Ureter (tissue), 1 donor: ENCODE measurements at places on chromosomes 3 and 15. TPM values are rescaled to one million over a fixed set of nuclear protein-coding genes. Genes with fewer than 3 reads are reported as not detected.

- DNase-seq = no peak
Observed at GRCh38 chr3:4976109-4976508, 3.1 kb upstream of the BHLHE40 start.

GRCh38 chr3:10927551-10927950 is 65.0 kb upstream of the SLC6A1 start:
- peak; percentile 32 for DNase-seq

DNA sequence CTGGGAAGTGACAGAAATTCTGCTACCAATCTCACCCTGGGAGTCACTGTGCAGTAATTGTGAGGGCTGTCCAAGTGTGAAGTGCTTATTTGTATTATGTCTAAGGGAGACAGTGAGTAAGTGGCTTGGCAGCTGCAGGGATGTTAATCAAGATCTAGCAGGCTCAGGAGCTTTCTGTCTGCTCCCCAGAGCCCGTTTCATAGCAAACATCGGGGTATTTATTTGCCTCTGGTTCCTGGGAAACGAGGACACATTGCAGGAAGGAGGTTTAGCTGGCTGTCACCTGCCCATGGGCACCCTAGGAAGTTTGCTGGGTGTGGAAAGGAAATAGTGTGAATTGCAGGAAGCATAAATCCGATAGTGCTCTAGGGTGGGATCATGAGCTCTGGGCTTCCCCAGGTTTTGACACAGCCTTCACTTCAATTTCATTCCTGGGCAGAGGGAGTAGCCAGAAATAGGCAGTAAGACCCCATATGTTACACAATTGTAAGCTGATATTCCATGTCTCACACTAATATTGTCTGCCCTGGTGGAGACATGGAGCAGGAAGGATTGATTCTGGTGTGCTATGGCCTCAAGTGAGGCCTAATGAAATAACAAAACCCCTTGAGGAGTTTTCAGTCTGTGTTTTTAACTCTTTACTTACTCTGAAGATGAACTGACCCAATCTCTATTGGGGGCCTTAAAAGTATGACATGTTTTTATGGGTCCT is 74.1 kb upstream of the MITF start:
- DNase-seq = no peak

GRCh38 chr15:78088773-78089080 is 3.6 kb upstream of the SH2D7 start:
- no peak for DNase-seq

- DNase-seq = no peak
Observed at GRCh38 chr3:106245400-106245799, 376.6 kb upstream of the CBLB start.

GRCh38 chr3:128360705-128361271 is 105.9 kb downstream of the DNAJB8 start:
- no peak for DNase-seq

- DNase-seq = no peak
Observed at GRCh38 chr3:123870033-123870432, 14.1 kb downstream of the MYLK start.

DNA sequence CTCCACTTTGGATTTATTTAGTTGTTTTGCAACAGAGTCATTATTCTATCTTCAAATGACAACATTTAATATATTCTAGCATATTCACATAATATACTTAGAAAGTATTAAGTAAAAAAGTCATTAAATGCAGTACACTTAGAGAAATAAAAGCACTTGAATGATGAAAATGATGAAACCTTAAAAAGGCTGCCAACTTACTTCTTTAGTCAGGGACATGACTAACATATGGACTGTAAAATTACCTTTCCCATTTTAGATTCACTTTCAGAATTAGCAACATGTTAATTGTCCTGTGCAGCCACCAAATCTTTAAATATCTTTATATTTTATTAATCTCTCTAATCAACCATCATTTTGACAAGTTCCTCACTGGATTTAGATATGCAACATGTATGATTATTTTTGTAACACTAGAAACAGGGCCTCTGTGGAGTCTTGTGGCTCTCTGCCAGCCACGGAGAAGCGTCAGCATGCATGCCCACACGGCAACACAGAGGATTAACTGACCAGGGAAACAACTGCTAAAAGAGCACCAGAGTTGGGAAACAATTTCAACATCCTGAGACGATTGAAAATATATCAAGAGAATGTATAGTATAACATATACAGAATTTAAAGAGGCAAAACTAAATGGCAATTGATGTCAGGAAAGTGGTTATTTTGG is 95.7 kb downstream of the ANO10 start:
- no peak for DNase-seq

- no peak for DNase-seq
Observed at GRCh38 chr15:91668370-91668769, 185.1 kb upstream of the SLCO3A1 start.

The TAGLN3 gene
- not detected for total RNA-seq
